ENCODE measurements at places on chromosomes 4 and X. TPM values are rescaled to one million over a fixed set of nuclear protein-coding genes. Genes with fewer than 3 reads are reported as not detected.

DNA sequence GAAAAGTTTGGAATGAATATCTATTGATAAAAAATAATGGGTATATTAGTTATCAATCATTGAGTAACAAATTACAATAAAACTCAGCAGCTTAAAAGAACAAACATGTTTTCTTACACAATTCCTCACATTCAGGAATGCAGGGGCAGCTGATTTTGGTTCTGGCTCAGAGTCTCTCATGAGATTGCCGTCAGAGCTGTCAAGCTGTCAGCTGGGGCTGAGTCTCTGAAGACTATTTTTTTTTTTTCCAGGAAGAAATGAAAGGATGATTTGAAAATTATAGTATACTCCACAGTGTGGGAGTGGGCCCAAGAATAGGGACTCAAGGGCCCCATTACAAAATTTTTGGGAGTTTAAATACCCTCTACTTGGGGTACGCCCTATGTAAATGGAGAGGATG, 219.1 kb downstream of the GC start:
- DNase-seq = no peak

DNA sequence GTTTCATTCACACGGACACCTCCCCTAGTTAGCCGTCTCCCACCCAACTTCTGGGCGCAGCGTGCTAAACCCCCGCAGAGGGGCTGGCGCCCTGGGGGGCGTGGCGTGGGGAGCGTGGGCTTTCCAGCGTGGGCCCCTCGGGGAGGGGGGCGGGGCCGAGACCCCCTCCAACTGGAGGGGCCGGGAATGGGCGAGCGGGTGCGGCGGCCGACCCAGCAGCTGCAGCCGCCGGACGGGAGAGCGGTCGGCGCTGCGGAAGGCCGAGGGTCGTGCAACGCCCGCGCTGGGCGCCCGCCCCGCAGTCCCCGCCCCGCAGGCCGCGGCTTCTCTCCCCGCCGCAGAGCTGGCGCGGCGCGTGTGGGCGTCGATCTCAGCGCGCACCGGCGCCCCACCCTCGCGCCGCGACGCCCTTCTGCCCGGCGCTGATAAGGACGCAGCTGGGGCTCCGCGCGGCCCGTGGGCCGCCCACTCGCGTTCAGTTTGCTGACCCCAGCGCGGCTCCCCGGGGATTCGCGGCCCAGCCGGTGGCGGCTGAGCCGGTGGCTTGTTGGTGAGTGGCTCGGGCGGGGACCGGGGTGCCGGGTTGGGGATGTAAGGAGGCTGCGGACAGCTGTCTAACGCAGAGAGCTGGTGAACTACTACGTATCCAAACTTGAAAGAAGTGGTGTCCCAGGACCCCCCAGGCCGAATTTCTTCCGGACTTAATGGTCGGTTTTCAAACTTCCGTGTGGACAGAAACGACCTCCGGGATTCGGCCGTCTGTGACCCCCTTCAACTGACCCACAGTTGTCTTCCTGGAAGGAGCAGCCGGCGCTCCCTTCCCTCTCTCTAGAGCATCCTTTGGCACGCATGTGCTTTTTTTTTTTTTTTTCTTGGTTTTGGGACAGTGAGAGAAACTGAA, 1.5 kb downstream of the FHDC1 start:
- no peak for DNase-seq

DNA sequence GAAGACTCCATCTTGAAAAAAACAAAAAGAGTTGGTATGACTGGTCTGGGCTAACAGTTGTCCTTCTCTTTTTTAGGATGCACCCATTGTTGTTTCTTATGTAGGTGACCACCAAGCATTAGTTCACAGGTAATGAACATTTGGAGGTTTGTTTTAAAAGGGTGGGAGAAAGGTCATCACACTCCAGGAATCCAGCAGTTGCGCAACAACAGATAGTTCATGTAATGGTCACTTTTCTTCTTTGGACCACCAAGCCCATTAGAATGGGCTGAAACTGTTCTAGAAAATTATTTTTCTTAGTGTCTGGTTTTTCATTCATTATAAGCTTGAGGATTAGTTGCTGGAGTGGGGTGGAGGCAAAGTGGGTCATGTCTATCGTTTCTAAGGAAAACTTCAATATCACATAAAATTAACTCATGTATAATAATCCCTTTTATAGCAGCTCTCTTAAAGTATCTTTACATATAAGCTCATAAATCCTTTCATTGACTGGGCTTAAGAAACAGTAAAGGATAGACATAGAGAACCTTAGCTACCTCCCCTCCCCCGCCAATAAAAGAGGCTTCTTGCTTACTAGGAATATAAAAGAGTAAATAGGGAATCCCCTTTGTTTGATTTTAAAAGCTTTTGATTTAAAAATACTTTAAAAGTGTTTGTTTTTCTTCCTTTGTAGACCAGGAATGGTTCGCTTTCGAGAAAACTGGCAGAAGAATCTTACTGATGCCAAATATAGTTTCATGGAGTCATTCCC, 23.5 kb downstream of the NKAP start:
- no peak for DNase-seq

DNA sequence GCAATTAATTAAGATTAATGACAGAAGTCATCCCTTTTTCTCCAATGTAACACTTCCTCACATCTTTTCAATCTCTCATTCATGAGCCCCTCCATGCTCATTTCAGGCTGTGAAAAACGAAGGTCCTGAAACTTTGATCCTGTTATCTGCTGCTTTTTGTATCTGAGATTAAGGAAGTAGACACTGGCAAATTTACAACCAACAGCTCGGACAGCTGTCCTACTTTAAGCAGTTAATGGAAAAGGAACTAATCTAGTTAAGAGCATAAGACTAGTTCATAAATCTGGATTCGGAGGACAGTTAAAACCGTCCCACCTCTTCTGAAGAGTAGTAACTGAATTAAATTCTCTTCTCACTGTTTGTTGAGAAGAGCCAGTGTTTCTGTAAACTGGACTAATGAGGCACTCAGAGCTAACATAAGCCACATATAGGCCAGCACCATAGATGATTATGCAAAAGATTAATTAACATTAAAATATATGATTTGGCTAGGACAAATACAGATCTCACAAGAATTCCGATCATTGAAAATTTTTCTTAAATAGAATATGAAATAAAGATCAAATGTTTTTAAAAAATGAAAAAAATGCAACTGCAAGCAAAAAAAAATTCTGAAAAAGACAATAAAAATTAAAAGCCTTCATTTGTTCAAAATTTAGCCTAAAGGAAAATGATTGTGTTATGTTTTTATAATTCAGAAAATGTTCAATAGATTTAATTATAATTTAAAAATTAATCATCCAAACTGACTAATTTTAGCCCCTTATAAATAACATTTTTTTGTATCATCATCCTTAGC, 114.4 kb downstream of the ANTXR2 start:
- no peak for DNase-seq

DNA sequence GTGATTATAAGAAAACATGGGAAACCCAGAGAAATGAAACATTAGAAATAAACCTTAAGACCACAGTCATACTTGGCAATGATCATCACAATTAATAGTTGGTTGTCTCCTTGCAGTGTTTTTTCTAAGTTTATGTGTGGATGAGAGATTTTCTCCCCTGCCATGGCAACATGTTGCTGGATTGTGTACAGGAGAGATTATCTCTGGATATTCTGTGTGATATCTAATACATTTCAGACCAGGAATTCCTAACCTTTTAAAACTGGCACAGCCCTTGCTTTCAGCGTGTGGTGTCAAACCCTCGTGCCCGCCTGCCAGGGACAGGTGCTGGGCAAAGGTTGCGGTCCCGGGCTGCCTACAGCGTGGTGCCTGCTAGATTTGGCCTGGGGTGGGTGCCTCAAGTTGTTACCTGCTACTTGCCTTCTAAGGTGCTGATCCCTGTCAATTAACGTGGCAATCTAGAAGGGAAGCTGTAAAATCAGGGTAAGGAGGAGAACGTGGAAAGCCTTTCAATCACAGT, 100.5 kb downstream of the TMEM131L start:
- no peak for DNase-seq

- no peak for DNase-seq
These were observed 49.2 kb upstream of the ATP8A1 start for GRCh38 chr4:42706086-42706485.

DNA sequence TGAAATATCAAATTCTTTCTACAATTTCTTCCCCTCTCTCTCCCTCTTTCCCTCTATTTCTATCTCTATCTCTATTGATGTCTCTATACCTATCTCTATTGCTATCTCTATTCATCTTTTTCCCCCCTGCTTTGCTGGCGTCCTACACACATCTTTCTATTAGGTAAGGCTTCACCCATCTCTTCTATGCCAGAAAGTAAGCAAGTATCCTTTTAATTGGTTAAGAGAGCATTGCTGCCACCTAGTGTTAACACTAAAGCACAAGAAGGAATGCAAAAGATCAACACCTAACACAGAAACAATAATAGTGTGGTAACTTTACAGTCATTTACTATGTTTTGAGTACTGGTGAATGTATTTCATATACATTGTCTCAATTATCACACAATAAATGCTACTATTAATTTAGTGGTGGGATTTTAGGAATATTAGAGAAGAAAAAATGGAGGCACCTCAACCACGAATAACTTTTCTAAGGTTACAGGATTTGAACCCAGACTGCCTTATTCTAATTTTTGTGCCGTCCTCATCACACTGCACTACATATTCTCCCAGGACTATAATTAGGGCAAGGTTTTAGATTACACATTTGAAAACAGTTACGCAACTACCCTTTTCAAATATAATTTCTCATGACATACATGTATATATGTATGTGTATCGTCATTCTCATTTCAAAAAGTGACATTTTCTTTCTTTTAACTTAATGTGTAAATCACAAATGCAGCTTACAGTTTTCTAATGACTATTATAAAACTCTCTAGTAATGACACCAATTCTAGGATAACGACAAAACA, 3.7 kb upstream of the C4orf36 start:
- DNase-seq = no peak

DNA sequence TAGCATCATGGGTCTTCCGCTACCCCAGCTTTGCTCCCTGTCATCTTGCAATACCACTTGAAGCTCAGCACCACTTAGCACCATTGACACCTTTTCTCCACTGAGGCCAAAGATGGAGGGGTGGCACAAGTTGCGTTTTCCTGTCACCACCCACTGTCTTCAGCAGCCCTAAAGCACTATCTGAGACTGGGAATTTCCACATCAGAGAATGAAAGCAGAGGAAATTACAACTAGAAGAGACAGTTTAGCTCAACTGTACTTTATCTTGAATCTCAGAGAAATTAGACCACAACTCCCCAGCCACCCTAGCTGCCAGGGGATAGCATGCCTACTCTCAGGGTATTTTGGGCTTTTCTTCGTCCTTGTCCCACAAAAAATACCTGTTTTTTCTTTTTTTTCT, 111.0 kb downstream of the DDIT4L start:
- DNase-seq = no peak

- no peak for DNase-seq
These were observed 72.2 kb downstream of the ATP10D start for GRCh38 chr4:47557255-47557654.

- no peak for DNase-seq
These were observed 41.8 kb downstream of the SMS start for GRCh38 chrX:21982311-21982710.

- no peak for DNase-seq
These were observed 1.9 kb downstream of the UBL4A start for GRCh38 chrX:154484255-154485149.

DNA sequence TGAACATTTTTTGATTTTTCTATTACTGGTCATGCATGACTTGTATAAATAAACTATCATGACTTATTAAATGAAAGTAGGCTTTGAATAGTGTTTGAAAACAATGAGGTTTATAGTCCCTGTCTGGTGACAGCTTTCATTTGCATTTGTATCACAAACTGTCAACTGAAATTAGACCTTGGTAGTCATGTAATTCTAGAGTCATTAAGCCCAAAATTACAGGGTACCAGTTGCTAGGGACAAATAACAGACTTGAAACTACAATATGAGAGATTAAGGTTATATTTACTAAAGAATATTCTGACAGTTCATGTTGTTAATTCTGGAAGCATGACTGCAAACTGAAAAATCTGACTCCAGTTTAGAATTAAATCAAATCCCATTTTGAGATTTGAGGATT, 9.2 kb upstream of the VAMP7 start:
- DNase-seq = no peak

- DNase-seq = no peak
These were observed 21.6 kb downstream of the SYNPO2 start for GRCh38 chr4:118910221-118910620.

DNA sequence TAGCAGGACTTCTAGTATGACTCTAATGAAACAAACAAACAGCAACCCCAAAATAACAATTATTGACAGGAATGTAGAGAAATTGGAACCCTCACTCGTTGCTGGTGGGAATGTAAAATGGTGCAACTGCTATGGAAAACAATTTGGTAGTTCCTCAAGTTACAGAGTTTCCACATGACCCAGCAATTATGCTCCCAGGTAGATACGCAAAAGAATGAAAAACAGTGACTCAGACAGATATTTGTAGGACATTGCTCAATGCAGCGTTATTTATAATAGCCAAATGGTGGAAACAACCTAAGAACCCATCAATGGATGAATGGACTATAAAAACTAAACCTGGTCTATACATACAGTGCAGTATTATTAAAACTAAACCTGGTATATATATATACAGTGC, 646.1 kb upstream of the FRG1 start:
- no peak for DNase-seq

- no peak for DNase-seq
These were observed 46.1 kb downstream of the DCX start for GRCh38 chrX:111365770-111366325.

- DNase-seq = no peak
These were observed 10.4 kb upstream of the GABRE start for GRCh38 chrX:151984902-151985301.

DNA sequence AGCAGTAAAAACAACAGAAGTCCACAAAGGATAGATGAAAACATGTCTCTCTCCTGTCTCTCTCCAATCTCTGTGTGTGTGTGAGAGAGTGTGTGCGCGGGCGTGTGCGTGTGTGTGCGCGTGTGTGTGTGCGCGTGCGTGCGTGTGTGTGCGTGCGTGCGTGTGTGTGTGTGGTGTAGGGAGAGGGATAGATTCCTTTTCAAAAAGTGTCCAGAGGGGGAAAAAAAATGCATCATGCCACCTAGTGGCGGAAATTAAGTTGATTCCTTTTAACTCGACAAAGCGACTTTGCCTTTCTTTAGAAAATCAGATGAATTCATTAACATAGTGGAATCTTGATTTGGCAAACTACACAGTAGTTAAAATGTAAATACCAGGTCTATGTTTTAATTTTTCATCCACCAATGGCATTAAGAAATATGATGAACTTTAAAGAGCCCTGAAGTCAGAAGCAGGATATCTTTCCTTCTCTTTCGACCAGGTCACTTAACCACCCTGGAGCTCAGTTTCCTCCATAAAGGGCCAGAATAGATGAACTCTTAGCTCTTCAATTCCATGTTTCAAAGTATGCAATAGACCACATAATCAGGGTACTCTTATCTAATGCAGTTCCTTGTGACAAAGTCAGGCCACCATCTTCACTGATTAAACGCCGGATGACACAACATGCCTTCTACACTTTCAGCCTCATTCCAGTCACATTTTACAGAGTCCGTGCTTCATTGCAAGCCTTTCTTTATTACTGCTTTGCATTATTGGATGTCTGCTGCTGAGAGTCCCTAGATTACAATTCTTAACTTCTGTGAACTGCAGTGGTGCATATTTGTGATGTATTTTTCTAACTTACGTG, 162.8 kb downstream of the FBXO8 start:
- DNase-seq = peak; percentile 19

- DNase-seq = peak; percentile 50
These were observed 105.6 kb downstream of the HNRNPD start for GRCh38 chr4:82268050-82268825.

The MAGEA12 gene
- not detected for polyA plus RNA-seq

The TBX22 gene
- polyA plus RNA-seq = 0.09 TPM

The IL13RA2 gene
- polyA plus RNA-seq = 0.25 TPM

The DOK7 gene
- polyA plus RNA-seq = 18.4 TPM

The NPY2R gene
- polyA plus RNA-seq = 0.08 TPM

The EMCN gene
- 28.4 TPM for polyA plus RNA-seq

The MND1 gene
- 3.5 TPM for polyA plus RNA-seq

The FGFR3 gene
- 1.2 TPM for polyA plus RNA-seq

The SPOCK3 gene
- polyA plus RNA-seq = 0.86 TPM

The GPC3 gene
- polyA plus RNA-seq = 288 TPM

Data from forelimb muscle (tissue), 1 donor.